ENCODE measurements at places on chromosomes 5 and 9.

DNA sequence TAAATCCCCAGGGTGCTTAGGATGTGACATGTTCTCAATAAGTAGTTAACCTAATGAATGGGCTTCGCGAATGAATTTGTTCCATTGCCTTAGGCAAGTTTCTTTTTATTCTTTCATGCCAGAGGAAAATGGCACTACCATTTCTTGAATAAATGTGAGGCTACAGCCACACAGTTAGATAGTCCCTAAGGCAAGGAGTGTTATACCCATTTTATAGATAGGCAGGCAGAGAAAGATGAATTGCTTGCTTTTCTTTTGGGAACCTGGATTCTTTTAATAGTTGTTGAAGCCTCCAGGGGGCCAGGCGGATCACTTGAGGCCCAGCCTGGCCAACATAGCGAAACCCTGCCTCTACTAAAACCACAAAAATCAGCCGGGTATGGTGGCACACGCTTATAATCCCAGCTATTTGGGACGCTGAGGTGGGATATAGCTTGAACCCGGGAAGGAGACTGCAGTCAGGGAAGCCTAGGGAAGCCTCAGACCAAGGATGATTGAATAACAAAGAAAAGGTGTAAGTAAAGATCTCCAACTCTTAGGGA is 943 bp downstream of the NOP16 start:
- DNase-seq, result peak; percentile 13

- DNase-seq, result no peak
Observed at GRCh38 chr9:13163287-13163686, 116.2 kb downstream of the MPDZ start.

GRCh38 chr5:30502277-30502676 is 691.2 kb upstream of the CDH6 start:
- no peak for DNase-seq

DNA sequence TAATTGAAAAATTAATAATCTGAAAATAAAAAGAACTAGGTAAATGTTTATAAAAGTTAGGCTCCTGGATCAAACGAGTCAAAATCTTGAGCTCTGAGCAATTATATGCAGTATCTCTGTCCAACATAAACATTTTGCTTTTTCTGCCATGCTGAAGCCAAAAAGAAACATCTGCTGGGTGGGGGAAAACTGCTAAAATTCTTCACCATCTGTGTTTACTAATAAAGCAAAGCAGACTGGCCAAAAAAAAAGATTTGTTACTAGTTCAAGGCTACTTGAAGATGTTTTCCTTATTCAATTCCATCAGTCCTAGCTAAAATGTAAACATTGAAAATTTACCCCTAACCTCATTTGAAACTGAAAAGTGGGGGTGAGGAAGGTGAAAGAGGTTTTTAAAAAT is 29.7 kb downstream of the GTF3C4 start:
- no peak for DNase-seq

DNA sequence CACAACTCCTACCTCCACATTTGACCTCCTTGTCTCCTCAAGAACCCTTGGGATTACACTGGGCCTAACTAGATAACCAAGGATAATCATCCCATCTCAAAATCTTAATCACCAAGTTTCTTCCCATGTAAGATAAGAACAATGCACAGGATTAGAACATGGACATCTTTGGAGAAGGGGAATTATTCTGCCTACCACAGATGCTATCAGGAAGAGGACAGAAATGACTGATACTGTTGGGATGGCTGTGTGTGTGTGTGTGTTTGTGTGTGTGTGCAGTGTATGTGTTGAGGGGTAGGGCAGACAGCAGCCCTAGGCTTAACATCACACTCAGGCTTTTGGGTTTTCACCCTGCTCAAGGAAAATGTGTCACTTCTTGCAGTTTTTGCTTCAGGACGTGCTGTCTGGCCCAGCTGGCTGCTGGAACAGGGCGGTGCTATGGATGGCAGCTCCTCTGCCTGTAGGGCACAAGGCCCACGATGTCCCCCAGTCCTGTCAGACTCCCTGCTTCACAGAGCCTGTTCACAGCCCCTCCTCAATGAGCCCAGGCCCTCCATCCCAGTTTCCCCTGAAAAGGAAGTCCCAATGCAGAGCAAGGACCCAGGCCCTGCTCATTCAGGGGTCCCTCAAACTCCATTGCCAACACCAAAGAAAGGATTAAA is 7.7 kb downstream of the CA9 start:
- DNase-seq, result no peak

GRCh38 chr9:115601434-115601833 is 483.5 kb upstream of the TNC start:
- no peak for DNase-seq

DNA sequence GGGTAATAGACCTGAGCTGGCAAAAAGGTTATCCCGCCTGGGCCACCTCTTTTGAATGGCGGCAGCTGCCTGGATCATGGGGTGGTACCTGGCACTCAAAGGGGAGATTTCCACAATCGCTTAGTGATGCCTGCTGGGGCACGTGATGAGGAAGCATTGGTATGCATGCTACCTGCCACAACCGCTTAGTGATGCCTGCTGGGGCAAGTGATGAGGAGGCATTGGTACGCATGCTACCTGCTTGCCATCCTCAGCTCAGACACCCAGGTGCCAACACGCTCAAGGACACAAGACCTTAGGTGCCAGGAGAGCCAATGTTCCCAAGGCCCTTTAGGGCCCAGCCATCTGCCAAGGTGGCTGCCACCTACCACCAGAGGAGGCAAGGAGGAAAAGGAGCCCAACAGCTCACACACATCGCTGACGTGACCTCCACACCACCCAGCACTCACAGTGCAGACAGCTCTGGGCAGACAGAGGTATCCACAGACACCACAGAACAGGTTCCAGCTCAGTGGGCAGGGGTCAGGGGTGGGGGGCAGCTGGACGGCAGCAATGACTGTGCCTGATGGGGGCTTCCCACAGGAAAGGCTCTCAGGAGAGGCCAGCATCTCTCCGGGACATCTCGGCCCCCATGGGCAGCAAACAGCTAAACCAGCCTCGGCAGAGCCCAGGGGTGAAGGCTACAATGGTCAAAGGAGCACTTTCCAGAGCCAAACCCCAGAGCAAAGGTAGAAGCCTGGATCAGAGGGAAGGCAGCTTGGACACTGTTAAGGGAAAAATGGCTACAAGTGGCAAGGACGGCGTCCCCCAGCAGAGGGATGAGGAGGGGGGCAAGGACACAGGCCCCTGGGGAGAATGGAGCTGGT is 43.0 kb upstream of the SARDH start:
- DNase-seq, result no peak

- no peak for DNase-seq
Observed at GRCh38 chr5:19886123-19886917, 101.7 kb downstream of the CDH18 start.

DNA sequence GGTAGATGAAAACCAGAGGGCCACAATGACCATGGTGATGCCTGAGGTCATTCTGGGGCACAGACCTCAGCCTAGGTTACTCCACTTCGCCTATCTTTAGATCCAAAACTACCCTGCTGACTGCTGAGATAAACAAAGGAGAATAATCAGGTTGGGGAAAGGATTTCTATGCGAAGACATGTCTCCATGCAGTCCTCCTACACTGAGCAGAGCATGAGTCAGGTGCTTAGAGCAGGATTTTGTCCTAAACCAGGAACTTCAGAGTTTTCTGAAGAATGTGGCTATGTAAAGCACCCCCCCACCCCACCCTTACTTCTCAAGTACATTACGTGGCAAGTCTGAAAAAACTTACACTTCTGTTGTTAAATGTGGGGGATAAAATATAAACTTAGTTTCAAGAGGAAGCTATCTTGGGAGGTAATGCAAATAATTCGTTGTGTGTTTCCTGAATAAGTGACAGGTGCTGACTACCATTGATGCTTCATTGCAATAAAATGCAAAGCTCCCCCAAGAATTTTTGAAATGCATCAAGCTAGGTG is 19.4 kb downstream of the PDCD1LG2 start:
- DNase-seq, result no peak

GRCh38 chr9:118734696-118735095 is 634.5 kb downstream of the BRINP1 start:
- DNase-seq, result no peak

DNA sequence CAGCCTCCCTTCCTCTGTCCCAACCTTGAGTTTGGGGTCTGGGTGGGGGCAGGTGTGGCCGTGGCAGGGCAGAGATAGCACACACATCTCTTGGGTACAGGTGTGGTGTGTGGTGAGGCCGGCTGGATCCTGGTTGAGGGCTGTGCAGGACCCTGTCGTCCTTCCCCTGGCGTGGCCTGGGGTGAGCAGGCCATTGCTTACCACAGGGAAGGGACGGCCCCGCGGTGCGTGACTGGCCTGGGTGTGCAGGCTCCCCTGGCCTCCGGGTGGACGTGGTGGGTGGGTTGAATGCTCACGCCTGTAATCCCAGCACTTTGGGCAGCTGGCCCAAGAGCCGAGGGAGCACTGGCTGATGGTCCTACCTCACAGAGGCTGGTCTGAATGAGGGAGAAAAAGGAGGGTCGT is 1.2 kb downstream of the ARRDC1 start:
- no peak for DNase-seq

DNA sequence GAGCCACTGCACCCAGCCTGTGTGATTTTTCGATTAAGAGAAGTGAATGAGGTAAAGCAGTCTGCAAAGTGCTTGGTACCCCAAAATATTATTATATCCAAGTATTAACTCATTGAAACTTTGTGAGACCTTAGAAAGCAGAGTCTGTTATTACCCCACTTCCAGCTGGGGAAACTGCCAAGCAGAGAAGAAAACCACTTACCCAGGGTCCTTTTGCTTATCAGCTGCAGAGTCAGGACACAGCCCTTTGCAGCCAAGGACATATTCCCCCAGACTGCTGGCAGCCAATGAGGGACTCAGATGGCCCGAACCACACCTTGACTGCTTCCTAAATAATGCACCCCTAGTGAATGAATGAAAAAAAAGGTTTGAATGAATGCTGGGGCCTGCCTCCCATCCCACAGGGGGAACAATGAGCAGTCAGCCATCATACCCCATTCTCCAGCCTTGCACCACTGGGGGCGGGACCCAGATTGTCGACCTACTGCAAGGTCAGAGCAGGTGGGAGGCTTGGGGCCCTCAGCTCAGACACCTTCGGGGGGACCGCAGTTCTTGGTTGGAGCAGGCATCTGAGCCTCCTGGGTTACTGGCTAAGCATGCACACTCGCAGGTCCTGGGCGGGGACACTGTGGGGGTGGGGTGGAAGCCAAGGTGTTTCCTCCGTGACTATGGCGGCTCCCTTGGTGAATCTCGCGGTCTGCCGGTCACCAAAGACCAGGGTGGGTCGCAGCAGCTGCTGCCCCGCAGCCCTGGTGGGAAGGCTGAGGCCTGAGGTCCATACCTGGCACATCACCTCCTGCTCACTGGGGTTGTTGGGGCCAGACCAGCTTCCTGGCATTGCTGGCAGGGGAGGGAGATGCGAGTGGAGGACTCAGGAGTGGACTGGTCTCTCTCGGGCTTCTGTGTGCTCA is 29.7 kb downstream of the PRRT1B start:
- no peak for DNase-seq

GRCh38 chr5:79628811-79629210 is 16.6 kb downstream of the TENT2 start:
- DNase-seq, result no peak

DNA sequence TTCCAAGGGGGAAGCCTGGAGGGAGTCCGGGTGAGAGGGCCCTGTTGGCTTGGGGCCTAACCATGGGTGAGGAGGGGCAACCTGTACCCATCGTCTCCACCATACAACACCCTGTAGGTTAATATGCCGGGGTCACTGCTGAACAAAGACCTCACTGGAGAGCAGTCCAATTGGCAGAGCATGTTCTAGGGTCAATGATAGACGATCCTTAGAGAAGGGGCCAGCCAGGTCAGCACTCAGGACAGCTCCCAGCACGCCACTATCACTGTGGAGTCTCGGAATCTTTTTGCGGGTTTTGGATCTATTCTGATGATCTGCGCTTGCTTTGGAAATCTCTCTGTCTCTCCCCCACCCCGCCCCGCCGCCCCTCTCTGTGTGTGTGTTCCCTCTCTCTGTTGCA is 218.4 kb upstream of the MVB12B start:
- DNase-seq, result no peak

GRCh38 chr5:115295777-115296123 is 704 bp downstream of the CCDC112 start:
- DNase-seq, result no peak

DNA sequence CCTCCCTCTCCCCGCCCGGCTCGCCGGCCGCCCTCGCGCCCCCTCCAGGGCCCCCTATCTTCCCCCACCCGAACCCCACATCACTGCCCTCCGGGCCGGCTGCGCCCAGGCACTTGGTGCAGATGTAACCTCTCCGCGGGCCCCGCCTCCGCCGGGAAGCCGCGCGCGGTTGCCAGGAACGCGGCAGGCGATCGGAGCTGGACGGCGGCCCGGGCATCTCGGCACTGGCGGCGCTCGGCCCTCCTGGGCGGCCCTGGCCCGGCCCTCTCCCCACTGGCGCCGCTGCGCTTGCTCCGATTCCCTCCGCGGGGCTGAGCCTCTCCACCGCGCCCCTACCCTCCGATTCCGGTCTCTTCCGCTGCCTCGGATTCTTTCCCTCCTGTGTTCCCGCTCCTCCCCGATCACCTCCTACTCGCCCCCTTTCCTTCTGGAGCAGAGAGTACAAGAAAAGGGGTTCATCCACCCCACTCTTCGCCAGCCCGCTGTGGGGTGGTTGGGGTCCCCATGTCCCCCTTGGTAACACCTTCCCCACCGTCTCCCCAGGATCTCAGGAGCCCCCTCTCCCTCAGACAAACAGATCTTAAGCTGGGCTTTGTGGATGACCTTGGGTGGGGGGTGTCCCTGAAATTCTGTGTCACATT is 70.6 kb downstream of the C9orf50 start:
- no peak for DNase-seq

DNA sequence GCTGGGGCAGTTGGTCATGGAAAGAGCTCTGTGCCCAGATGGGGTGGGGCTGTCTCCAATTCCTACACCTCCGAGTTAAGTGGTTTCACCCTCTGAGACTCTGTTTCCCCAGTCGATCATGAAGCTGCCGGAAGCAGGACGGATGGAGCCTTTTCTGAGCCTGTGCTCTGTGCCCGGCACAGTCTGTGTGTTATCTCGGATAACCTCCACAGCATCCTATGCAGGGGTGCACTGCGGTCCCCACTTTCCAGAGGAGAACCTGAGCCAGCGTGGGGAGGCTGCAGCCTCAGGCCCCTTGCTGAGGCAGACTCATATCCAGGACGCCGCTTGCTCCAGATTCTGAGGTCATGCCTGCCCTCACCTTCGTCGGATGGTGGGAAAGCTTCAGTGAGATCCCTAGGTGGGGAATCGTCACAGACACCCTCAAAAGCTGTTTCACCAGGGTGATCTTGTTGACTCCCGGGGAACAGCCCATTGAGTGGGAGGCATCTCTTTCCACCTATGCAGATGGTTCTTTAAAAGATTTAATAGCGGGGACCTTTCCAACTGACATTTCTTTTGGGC is 6.9 kb upstream of the COL5A1 start:
- no peak for DNase-seq

- DNase-seq, result no peak
Observed at GRCh38 chr9:120655005-120655622, 59.2 kb downstream of the MEGF9 start.

GRCh38 chr9:14031060-14031414 is 282.9 kb downstream of the NFIB start:
- no peak for DNase-seq

- DNase-seq, result no peak
Observed at GRCh38 chr9:20326516-20326915, 295.8 kb downstream of the MLLT3 start.

- DNase-seq, result no peak
Observed at GRCh38 chr9:4774209-4774608, 18.5 kb upstream of the RCL1 start.

Data from hematopoietic multipotent progenitor cell treated with erythropoietin and hydrocortisone succinate and interleukin-3 and kit ligand, for 17 days (in vitro differentiated cells).